ENCODE measurements at places on chromosomes 2 and 18. TPM values are rescaled to one million over a fixed set of nuclear protein-coding genes. Genes with fewer than 3 reads are reported as not detected.

Gene SPP2
- total RNA-seq: not detected

Gene NOL4
- not detected for total RNA-seq

Gene CDK15
- not detected for total RNA-seq

Gene NRP2
- 3.1 TPM for total RNA-seq

Gene IGFBP2
- not detected for total RNA-seq

Gene ITGB6
- not detected for total RNA-seq

Gene ASB1
- total RNA-seq: 11.9 TPM

Gene RBBP8
- 3.8 TPM for total RNA-seq

Gene TRMT61B
- total RNA-seq: 17.7 TPM

Gene FRZB
- total RNA-seq: not detected

Gene INPP1
- 3.7 TPM for total RNA-seq

- peaks cover 5% of the 10 kb centered on the region for H3K36me3 ChIP-seq
- DNase-seq: no peak
- H3K27me3 ChIP-seq: no peaks in the 10 kb centered on the region
- no peak overlapping the region for H3K27ac ChIP-seq
Measured at GRCh38 chr2:206869824-206870495, 69.4 kb upstream of the CPO start.

- DNase-seq: no peak
Measured at GRCh38 chr18:34886177-34886576, 155.0 kb upstream of the MAPRE2 start.

DNA sequence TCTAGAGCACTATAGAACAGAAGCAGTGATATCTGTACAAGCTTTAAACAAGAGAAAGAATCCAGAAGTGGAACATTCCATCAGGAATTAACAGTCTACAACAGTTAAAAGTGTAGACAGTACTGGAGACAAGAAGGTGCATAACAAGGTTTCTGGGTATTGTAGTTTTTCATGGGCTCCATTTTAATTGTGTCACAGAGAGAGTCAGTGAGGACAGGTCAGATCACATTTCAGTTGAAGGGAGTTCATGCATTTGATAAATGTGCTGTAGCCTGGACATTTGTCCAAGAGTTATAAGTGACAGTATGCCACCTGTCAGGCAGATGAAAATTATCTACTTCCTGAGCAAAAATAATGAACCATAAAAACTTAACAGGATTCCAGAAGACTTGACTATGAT lies 328.6 kb downstream of the CNTNAP5 start:
- H3K27me3 ChIP-seq: no peaks in the 10 kb centered on the region
- H3K36me3 ChIP-seq: no peaks in the 10 kb centered on the region
- no peak overlapping the region for H3K27ac ChIP-seq
- H3K4me3 ChIP-seq: no peak overlapping the region
- H3K4me1 ChIP-seq: no peaks in the 10 kb centered on the region
- DNase-seq: no peak

GRCh38 chr2:222298311-222299150 lies at the start of gene PAX3:
Gene PAX3, minus strand, starts transcription at chr2:222298998. Its CDS starts 383 bp downstream, at chr2:222298615.
- peaks cover 8% of the 10 kb centered on the region for H3K36me3 ChIP-seq
- H3K4me1 ChIP-seq: peaks cover 26% of the 10 kb centered on the region
- H3K27me3 ChIP-seq: peaks cover 88% of the 10 kb centered on the region
- DNase-seq: no peak

DNA sequence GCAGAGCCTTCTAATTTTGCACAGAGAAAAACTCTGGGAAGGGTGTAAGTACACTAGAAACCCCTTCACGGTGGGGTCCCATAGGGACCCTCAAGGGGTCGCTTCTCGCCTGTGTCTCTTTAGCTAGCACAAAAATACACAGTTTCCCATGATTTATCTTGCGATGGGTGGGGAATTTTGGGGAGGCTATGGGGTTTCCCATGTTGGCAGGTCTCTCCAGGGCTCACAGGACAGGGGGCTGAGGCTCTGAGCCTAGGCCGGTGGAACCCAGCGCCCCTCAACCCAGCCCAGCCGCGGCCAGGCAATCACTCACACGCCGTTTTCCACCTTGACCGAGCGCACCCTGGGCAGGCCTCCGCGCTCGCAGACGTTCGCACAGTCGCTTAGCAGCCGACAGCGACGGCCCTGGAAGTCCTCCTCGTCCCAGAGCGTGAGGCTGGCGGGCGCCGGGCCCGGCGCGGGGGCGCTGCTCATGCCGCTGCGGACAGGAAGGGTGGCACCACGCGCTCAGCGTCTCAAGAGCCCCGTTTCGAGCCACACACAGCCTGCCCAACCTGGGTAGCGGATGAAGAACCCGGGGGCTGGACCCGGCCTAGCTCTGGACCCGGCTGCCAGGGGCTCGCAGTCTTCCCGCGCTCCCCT lies 398 bp downstream of the CRYBA2 start:
- peaks cover 7% of the 10 kb centered on the region for H3K36me3 ChIP-seq
- peak overlapping the region; percentile 41 for H3K4me3 ChIP-seq
- H3K27me3 ChIP-seq: peaks cover 87% of the 10 kb centered on the region
- no peak for DNase-seq
- H3K4me1 ChIP-seq: peaks cover 12% of the 10 kb centered on the region

DNA sequence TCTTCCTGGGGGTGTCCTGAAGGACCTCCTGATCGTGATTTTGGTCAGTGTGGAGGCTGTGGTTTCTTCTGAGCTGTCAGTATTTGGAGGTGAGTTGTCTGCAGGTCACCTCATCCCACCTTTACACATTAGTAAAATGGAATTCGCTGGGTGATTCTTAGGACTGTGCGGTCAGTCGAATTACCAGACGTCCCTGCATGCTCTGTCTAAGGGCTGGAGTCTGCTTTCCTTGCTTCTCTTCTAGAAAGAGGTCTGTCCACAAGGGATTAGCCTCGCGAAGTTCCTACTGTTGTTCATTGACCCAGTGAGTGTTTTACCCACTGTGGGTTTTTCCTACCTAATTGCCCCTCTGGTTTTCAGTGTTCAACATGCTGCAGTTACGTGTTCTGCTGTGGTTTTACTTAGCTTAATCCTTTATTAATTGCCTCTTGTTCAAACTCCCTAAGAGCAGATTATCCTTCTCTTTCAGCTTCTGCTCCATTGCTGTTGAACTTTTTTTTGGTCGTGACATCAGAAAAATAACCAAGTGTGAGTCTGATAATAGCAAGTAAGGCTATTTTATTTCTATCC lies 183.4 kb downstream of the NEDD4L start:
- H3K36me3 ChIP-seq: no peaks in the 10 kb centered on the region
- no peak for DNase-seq
- H3K27me3 ChIP-seq: peaks cover 17% of the 10 kb centered on the region
- no peak overlapping the region for H3K27ac ChIP-seq

DNA sequence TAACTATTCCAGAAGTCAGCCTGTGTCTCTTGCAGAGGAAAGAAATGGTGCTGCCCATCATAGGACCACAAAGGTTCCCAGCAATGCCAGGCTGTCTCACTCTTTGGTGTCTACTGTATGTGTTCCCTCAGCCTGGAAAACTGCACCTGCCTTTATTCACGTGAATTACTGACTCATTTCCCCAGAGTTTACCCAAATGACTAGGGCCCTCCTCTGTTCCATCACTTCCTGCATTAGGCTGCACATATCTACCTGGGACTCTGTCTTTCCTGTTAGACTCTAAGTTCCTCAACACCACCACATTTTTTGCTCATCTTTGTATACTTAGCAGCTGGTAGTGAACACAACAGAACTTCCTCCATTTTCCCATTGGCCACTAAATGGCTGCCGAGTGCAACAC lies 188.3 kb downstream of the FHOD3 start:
- no peaks in the 10 kb centered on the region for H3K4me1 ChIP-seq
- H3K36me3 ChIP-seq: no peaks in the 10 kb centered on the region
- H3K4me3 ChIP-seq: no peak overlapping the region

DNA sequence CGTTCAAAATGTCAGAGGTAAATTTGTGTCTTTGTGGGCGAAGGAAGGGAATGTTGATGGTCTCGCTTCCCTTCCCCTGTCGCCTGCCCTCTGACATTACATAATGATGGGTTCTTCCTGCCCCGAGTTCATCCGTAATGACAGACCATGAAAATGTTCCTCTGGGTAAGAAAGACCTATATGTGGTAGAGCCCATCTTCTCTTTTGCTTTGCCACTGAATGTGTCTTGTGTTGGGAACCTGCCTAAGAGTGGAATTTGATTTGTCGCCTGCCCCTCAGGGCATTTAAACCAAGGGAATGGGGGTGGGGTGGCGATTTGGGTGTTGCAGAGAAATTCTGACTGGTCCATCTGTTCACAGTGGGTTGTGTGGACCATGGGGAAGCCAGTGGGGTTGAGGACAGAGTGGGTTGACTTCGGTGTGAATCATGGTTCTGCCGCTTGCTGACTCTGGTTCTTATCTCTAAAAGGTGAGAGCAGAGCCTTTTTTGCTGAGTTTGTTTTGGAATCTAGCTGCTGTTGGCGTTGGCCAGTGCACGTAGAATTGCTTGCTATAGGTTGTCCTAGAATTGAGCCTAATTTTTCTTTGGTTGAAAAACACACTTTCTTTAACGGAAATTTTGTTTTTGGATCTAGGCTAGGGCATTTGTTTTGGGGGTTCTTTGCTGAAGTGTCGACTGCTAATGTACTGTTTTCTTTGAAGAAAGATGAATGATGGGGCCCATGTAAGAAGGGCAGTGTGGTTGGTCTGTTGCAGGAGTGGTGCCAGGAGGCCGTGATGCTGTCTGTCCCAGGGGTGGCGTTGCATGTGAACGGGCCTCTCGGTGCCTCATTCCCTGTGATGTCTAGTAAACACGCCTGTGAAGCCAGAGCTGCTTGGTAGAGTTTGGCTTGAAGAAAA lies 1.3 kb downstream of the INPP4A start:
- H3K4me1 ChIP-seq: peaks cover 42% of the 10 kb centered on the region
- no peak for DNase-seq
- H3K27ac ChIP-seq: peak overlapping the region; percentile 98
- H3K36me3 ChIP-seq: peaks cover 8% of the 10 kb centered on the region

- peak overlapping the region; percentile 95 for H3K27ac ChIP-seq
- H3K36me3 ChIP-seq: no peaks in the 10 kb centered on the region
- no peak for DNase-seq
- peaks cover 8% of the 10 kb centered on the region for H3K4me1 ChIP-seq
- peak overlapping the region; percentile 86 for H3K4me3 ChIP-seq
Measured at GRCh38 chr18:23238152-23238531, 102.9 kb downstream of the CABLES1 start.

DNA sequence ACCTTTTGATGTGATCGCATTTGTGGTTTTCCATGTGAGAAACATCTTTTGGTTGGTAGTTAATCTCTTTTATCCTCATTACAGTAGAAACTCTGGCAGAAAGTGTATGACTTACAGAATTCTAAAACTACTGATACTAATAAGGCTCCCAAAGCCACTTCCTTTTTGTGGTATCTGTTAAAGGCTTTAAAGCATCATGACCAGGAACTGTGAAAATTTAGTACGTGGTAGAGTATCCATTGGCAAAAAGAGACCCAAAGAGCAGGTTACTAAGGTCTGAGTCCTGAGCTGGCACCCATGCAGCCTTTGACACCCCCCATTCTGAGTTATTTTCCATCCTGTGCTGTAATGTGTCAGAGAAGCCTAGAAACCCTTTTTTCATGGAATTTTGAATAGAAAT lies 94.5 kb downstream of the DPP4 start:
- H3K27me3 ChIP-seq: no peaks in the 10 kb centered on the region
- H3K4me3 ChIP-seq: no peak overlapping the region
- peak overlapping the region; percentile 68 for H3K27ac ChIP-seq
- peaks cover 5% of the 10 kb centered on the region for H3K36me3 ChIP-seq

- H3K4me3 ChIP-seq: no peak overlapping the region
- no peak for DNase-seq
- H3K27me3 ChIP-seq: peaks cover 71% of the 10 kb centered on the region
- H3K36me3 ChIP-seq: no peaks in the 10 kb centered on the region
Measured at GRCh38 chr2:29532436-29532835, 388.9 kb downstream of the ALK start.

GRCh38 chr2:168978461-168978861 lies 52.7 kb downstream of the ABCB11 start:
- peaks cover 2% of the 10 kb centered on the region for H3K36me3 ChIP-seq
- H3K27ac ChIP-seq: no peak overlapping the region
- no peak overlapping the region for H3K4me3 ChIP-seq
- no peak for DNase-seq

DNA sequence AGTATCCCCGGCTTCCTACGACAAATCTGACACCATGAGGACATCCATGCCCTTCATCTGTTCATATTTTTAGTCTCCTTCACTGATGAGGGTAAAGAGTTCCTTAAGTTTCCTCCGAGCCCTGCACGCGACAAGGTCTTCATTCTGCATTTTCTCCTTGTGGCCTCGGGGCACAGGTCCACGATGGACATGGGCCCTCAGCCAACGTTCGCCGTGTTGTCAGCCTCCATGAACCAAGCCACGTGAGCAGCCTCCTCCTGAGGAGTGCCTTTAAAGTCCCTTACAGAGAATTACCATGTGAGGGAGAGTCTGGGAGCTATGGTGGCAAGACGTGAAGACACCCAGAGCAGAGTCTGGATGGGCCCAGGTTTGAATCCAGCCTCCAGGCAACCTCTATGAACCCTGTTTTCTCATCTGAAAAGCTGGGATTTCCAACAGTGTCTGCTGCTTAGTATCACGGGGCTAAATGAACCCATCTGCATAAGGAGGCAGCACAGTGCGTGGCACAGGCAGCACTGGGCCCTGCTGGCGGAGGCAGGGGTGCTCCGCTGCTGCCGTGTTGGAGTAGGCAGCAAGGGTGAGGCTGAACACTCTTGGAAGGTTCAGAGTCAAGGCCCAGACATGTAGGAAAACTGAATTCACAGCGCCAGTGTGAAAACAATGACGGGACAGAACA lies 54.1 kb downstream of the EIPR1 start:
- peaks cover 4% of the 10 kb centered on the region for H3K36me3 ChIP-seq
- no peak for DNase-seq
- peaks cover 6% of the 10 kb centered on the region for H3K4me1 ChIP-seq
- no peaks in the 10 kb centered on the region for H3K27me3 ChIP-seq

DNA sequence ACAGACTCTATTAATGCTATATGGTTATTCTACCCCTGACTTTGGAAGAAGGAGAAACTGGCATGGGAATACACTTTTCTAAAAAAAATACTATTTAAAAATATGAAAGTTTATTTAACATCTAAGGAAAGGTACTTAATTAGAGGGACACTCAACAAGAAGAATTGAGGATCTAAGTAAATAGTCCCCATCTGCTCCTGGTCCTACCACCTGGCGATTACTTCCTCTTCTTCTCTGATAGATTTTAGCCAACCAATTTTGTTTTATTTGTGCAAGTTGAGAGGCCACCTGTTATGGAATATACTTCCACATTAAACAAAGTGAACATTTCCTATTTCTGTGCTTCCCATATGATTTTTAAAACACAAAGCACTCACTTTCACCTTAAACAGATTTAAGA lies 111.7 kb downstream of the BCL2 start:
- H3K36me3 ChIP-seq: peaks cover 21% of the 10 kb centered on the region
- peaks cover 71% of the 10 kb centered on the region for H3K4me1 ChIP-seq

DNA sequence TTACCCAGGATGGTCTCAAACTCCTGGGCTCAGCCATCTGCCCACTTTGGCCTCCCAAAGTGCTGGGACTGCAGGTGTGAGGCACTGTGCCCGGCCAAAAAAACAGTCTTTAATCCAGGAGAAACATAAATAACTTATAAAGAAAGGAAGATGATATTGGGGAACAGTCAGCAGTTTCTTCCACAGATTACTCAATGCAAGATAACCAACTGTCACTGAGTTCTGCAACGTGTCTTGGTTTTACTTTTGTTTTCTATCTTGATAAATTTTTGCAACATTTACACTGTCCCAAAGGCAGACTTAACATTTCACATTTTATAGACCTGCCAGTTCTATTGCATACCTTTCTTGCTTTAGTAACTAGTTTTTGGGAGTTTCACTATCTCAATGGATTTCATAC lies 71.1 kb downstream of the ANKRD44 start:
- peak overlapping the region; percentile 99 for H3K27ac ChIP-seq
- peak overlapping the region; percentile 85 for H3K4me3 ChIP-seq
- DNase-seq: no peak
- H3K36me3 ChIP-seq: peaks cover 3% of the 10 kb centered on the region
- no peaks in the 10 kb centered on the region for H3K27me3 ChIP-seq

- no peak for DNase-seq
- no peak overlapping the region for H3K27ac ChIP-seq
- no peaks in the 10 kb centered on the region for H3K27me3 ChIP-seq
Measured at GRCh38 chr2:149928011-149928410, 340.4 kb upstream of the MMADHC start.
